ENCODE measurements at places on chromosomes 2 and 18. TPM values are rescaled to one million over a fixed set of nuclear protein-coding genes. Genes with fewer than 3 reads are reported as not detected.

DNA sequence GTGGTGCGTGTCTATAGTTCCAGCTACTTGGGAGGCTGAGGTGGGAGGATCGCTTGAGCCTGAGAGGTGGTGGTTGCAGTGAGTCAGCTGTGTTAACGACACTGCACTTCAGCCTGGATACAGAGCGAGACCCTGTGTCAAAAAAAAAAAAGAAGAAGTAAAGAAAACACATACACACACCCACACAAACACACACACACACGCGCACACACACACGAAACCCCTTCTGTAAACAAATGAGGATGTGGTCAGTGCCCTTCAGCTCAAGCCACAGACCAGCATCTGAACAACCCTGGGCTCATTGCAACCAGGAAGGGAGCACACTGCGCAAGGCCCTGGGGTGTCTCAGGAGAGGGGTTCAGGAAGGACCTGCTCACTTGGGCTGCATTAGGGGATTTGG is 47.9 kb upstream of the KCNF1 start:
- no peak overlapping the region for H3K4me3 ChIP-seq
- no peak overlapping the region for H3K27ac ChIP-seq
- H3K27me3 ChIP-seq, result no peaks in the 10 kb centered on the region
- H3K36me3 ChIP-seq, result no peaks in the 10 kb centered on the region
- no peak for DNase-seq
- no peaks in the 10 kb centered on the region for H3K4me1 ChIP-seq

DNA sequence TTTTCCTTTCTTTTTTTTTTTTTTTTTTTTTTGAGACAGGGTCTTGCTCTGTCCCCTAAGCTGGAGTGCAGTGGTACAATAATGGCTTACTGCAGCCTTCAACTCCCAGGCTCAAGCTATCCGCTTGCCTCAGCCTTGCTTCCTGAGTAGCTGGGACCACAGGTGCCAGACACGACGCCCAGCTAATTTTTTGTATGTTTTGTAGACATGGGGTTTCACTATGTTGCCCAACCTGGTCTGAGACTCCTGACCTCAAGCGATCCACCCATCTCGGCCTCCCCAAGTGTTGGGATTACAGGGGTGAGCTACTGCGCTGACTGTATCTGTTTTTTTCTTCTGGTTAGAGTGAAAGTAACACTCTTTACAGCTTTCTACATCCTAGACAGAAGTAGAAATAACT is 240.3 kb upstream of the FBXO11 start:
- H3K4me3 ChIP-seq, result no peak overlapping the region
- H3K36me3 ChIP-seq, result no peaks in the 10 kb centered on the region
- no peaks in the 10 kb centered on the region for H3K4me1 ChIP-seq
- no peak for DNase-seq
- no peaks in the 10 kb centered on the region for H3K27me3 ChIP-seq

DNA sequence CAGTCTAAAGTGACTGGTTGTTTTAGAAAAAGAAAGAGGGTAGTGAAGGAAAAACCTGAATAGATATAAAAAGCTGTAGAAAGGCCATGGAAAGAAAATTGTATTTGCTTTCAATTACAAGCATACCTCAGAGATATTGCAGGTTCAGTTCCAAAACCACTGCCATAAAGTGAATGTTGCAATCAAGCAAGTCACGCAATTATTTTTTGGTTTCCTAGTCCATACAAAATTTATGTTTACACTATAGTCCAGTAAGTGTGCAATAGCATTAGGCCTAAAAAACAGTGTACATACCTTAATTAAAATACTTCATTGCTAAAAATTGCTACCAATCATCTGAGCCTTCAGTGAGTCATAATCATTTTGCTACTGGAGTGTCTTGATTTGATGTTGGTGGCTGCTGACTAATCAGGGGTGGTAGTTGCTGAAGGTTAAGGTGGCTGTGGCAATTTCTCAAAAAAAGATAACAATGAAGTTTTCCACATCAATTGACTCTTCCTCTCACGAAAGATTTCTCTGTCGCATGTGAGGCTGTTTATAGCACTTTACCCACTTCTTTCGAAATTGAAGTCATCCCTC is 2003.8 kb upstream of the PIK3C3 start:
- H3K27ac ChIP-seq, result no peak overlapping the region
- H3K36me3 ChIP-seq, result no peaks in the 10 kb centered on the region
- no peak for DNase-seq
- no peak overlapping the region for H3K4me3 ChIP-seq
- no peaks in the 10 kb centered on the region for H3K27me3 ChIP-seq

GRCh38 chr2:217864963-217865772 is 137.6 kb downstream of the TNS1 start:
- no peaks in the 10 kb centered on the region for H3K4me1 ChIP-seq
- no peak overlapping the region for H3K27ac ChIP-seq
- H3K36me3 ChIP-seq, result peaks cover 34% of the 10 kb centered on the region
- DNase-seq, result no peak
- no peaks in the 10 kb centered on the region for H3K27me3 ChIP-seq
- H3K4me3 ChIP-seq, result no peak overlapping the region

The SERPINB7 gene
- not detected for total RNA-seq

DNA sequence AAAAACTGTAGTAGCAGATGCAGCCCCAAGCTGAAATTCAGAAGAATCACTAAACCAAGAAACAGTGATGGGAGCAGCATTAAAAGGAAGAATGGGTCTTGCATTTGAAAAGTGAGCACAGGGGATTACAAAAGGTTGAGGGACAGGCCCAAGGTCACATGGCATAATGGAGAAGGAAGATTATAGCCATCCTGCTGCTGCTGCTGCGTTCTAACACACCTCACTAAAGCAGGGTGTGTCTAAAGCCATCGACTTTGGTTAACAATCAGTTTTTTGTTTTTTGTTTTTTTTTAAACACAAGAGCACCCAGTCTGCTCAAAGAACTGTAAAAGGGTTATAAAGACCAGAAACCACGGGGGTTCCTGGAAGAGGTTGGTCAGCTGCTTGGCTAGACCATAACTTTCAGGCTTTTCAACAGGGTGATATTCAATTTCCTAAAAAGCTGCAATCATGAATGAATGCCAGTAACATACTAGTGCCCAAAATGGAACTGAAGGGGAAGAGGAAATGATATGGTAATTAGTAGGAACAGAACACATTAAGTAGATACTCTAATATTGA is 102.6 kb downstream of the MYO5B start:
- H3K4me1 ChIP-seq, result peaks cover 23% of the 10 kb centered on the region
- H3K27ac ChIP-seq, result peak overlapping the region; percentile 51

DNA sequence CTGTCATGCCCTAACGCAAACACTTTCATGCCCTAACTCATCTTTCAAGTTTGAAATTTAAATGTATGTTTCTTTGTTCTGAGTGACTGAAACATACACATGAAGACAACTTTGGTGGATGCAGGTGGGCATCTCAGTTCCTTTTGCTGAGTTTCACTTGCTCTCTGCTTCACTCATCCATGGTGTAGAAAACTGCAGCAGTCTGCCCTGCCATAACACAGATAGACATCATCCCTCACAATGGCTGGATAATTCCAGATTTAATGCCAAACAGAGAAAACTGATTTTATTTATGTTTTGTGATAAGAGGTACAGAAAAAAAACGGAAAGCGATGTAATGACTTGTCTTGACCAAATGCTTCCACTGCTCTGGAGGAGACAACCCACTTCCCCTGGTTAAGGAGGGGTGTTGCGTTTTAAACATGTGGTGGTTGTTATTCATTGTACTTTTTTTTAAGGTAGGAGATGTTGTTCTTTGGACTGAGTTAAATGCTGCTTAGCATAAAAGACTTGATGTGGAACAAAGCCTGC is 70.4 kb downstream of the RHBDD1 start:
- H3K4me3 ChIP-seq, result no peak overlapping the region
- no peaks in the 10 kb centered on the region for H3K4me1 ChIP-seq
- no peak for DNase-seq
- H3K27ac ChIP-seq, result no peak overlapping the region
- H3K36me3 ChIP-seq, result no peaks in the 10 kb centered on the region

The MROH2A gene
- not detected for total RNA-seq

- DNase-seq, result no peak
- H3K27me3 ChIP-seq, result no peaks in the 10 kb centered on the region
- H3K4me3 ChIP-seq, result no peak overlapping the region
- no peaks in the 10 kb centered on the region for H3K36me3 ChIP-seq
- H3K27ac ChIP-seq, result no peak overlapping the region
- H3K4me1 ChIP-seq, result no peaks in the 10 kb centered on the region
Measured at GRCh38 chr2:219916281-219916680, 288.9 kb downstream of the SLC4A3 start.

GRCh38 chr18:48230467-48231113 is 178.6 kb downstream of the ZBTB7C start:
- H3K4me3 ChIP-seq, result no peak overlapping the region
- DNase-seq, result no peak

- DNase-seq, result no peak
- H3K36me3 ChIP-seq, result no peaks in the 10 kb centered on the region
- H3K27ac ChIP-seq, result no peak overlapping the region
- no peak overlapping the region for H3K4me3 ChIP-seq
- H3K4me1 ChIP-seq, result no peaks in the 10 kb centered on the region
Measured at GRCh38 chr18:71431171-71431570, 1113.0 kb downstream of the CBLN2 start.

- no peak overlapping the region for H3K4me3 ChIP-seq
- H3K27me3 ChIP-seq, result no peaks in the 10 kb centered on the region
- no peaks in the 10 kb centered on the region for H3K4me1 ChIP-seq
- no peak overlapping the region for H3K27ac ChIP-seq
- no peak for DNase-seq
- no peaks in the 10 kb centered on the region for H3K36me3 ChIP-seq
Measured at GRCh38 chr18:2538236-2538635, 33.1 kb downstream of the METTL4 start.

The GCG gene
- 464 TPM for total RNA-seq

The CNGA3 gene
- total RNA-seq, result not detected

DNA sequence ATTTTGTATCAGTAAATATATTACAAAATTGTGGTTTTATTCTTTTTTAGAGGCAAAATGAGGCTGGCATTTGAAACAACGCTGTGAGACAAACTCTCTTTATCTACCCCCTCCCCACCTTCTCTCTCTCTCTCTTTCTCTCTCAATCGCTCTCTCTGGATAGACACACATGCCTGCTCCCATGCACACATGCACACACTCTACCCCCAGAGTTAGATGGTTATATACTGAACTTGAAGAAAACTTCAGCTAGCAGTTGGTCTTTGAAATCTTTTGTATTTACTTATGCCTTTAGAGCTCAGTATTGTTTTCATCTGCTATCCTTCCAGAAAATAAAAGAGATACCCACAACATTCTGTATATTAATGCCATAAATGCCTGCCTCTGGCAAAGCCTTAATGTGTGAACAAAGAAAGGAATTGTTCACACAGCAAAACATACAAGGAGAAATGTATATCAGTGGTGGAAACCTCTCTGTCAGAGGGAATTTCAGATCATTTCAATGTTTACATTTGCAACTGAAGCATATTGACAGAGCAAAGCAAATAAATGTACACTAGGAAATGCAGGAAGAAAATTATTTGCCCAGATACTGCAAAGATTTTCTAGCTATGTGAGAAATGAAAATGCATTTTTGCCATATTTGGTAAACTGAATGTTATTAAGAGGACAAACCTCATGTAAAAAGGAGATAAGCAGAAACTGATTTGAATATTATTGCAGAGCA is 217.0 kb upstream of the UBE2E3 start:
- no peaks in the 10 kb centered on the region for H3K4me1 ChIP-seq
- H3K27me3 ChIP-seq, result no peaks in the 10 kb centered on the region
- H3K27ac ChIP-seq, result no peak overlapping the region

DNA sequence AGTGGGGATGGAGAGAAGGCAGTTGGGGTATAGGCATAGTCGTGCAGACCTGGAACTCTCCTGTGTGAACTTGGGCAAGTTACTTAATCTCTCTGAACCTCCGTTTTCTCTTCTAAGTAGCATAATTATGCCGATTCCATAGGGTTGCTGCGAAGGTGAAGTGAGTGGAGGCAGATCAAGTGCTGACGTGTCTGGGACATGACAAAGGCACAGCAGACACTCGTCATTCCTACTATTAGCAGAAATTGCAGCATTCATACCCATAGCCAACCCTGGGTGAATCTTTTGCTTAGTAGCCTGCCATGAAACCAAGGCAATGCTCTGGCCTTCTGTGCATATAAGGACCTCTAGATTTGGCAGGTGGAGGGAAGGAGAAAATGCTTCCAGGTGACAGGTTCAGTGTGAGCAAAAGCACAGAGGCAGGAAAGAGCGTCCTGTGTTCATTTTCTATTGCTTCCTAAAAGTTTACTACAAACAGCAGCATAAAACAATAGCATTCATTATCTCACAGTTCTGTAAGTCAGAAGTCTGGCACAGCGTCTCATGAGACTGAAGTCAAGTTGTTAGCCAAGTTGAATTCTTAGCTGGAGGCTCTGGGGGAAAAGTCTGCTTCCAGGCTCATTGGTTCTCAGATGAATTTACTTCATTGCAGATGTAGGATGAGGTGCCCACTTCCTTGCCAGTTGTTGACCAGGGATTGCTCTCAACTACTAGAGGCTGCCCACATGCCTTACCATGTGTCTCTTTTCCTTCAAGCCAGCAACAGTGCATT is 77.8 kb downstream of the CTIF start:
- H3K27ac ChIP-seq, result no peak overlapping the region
- DNase-seq, result no peak
- peaks cover 14% of the 10 kb centered on the region for H3K4me1 ChIP-seq

- no peak overlapping the region for H3K4me3 ChIP-seq
- no peaks in the 10 kb centered on the region for H3K36me3 ChIP-seq
- DNase-seq, result no peak
- H3K4me1 ChIP-seq, result no peaks in the 10 kb centered on the region
- no peak overlapping the region for H3K27ac ChIP-seq
Measured at GRCh38 chr2:44559108-44559507, 197.4 kb downstream of the CAMKMT start.

- peak; percentile 40 for DNase-seq
- H3K4me3 ChIP-seq, result no peak overlapping the region
- H3K36me3 ChIP-seq, result no peaks in the 10 kb centered on the region
- H3K27ac ChIP-seq, result no peak overlapping the region
Measured at GRCh38 chr2:68925295-68925896, 27.3 kb downstream of the GKN2 start.

The PRKAG3 gene
- not detected for total RNA-seq

The SOX11 gene
- total RNA-seq, result under 0.01 TPM

DNA sequence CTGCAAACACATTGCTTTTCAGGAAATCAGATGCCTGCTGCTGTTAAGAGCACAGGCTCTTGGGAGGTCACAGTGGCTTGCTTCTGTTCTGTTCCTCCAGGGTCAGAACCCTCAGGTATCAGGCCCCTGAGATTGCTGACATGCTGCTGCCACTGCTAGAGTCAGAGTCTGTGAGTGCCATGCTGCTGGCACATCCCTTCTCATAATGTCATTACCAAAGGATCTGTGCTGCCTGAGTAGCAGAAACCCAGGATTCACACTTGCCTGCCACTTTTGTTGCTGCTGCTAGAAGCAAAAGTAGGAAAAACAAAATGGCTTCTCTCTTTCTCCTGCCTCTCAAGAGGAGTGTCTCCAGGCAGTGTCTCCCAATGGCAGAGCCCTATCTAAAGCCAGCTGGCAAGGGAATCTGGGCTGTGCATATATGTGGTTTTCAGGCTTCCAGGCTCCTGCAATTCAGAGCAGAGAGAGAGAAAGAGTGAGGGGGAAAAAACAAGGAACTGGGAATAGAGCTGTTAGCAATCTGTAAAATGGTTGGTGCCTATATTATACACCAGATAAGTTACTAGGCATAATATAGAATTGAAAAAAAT is 180.3 kb downstream of the MYCN start:
- no peaks in the 10 kb centered on the region for H3K27me3 ChIP-seq
- H3K4me1 ChIP-seq, result no peaks in the 10 kb centered on the region
- H3K27ac ChIP-seq, result no peak overlapping the region
- no peaks in the 10 kb centered on the region for H3K36me3 ChIP-seq

Measured in body of pancreas (tissue), 4 donors.